ENCODE measurements at places on chromosomes 16 and 17.

- no peak for DNase-seq
Observed at GRCh38 chr17:1197781-1198490, 18.2 kb upstream of the ABR start.

DNA sequence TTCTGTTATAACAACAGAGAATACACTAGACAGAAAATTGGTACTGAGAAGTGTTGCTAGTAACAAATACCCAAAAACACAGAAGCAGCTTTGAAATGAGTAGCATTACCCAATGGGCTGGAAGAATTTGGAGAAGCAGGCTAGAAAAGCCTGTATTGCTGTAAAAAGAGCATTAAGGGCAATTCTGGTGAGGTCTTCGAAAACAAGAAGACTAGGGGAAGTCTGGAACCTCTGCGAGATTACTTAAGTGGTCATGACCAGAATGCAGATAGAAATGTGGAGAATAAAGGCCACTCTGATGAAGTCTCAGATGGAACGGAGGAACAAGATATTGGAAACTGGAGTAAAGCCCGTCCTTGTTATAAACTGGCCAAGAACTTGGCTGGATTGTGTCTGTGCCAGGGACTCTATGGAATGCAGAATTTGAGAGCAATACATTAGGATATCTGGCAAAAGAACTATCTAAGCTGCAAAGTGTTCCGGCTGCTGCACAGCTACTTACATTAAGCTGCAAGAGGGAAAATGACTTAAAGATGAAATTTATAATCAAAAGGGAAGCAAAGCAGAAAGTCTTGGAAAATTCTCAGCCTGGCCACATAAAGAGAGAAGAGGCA lies 44.9 kb upstream of the PEMT start:
- DNase-seq, result no peak

DNA sequence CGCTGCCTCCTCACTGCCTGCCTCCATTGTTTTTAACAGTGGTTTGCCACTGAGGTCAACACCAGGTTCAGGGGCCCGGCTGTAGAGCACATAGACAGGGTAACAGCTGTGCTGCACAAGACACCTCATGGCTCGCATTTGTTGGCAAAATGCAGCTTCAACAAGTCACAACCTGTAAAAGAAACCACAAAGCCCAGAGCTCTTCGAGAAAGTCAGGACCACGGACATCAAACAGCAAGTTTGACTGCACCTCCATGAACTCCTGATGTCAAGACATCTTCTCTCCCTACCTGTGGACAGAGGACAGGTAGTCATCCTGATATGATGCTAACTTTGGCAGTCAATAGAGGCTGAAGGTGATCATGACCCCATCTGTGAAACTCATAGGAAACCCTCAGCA lies 142.4 kb upstream of the SOX9 start:
- DNase-seq, result no peak

- no peak for DNase-seq
Observed at GRCh38 chr16:82137822-82138167, 32.2 kb downstream of the MPHOSPH6 start.

DNA sequence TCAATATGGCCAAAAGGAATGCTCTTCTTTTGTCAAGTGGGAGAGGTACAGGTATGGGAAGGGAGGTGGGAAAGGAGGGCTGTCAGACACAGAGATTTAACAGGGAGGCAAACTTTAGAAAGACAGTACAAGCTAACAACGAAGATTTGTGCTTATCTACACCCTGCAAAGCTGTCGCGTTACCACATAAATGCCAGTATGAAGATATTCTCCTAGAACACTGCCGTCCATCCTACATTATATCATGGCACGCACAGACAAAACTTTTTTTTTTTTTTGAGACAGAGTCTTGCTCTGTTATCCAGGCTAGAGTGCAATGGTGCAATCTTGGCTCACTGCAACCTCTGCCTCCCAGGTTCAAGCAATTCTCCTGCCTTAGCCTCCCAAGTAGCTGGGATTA lies 50.6 kb downstream of the STH start:
- no peak for DNase-seq

- DNase-seq, result no peak
Observed at GRCh38 chr16:12339686-12340085, 363.2 kb downstream of the SNX29 start.

DNA sequence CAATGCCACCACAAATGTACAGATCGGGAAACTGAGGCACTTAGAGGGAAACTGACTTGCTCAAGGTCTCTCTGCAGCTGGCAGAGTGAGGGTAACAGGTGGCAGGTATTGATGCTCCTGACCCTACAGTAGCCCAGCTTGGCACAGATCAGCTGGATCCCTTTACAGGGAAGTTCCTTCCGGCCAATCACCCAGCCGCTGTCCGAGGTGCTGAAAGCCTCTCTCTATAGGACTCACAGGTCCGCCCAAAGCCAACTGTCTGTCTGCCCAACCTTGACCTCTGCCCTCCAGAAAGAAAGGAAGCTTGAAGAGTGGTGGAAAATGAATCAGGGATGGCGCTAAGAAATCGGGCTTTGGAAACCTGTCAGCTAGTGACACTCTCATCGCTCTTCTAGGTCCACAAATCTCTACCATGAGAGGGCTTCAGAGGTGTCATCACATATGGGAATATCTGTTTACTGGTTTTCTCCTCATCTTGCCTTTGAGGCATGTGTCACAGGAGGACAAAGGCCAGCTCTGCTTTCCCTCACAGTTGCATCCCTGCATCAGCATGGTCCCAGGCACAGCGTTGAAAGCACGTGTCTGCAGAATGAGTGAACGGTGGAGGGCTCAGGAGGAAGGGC lies 246.2 kb downstream of the KATNIP start:
- peak; percentile 66 for DNase-seq

- no peak for DNase-seq
Observed at GRCh38 chr16:30082545-30083090, 6.8 kb downstream of the PPP4C start.

DNA sequence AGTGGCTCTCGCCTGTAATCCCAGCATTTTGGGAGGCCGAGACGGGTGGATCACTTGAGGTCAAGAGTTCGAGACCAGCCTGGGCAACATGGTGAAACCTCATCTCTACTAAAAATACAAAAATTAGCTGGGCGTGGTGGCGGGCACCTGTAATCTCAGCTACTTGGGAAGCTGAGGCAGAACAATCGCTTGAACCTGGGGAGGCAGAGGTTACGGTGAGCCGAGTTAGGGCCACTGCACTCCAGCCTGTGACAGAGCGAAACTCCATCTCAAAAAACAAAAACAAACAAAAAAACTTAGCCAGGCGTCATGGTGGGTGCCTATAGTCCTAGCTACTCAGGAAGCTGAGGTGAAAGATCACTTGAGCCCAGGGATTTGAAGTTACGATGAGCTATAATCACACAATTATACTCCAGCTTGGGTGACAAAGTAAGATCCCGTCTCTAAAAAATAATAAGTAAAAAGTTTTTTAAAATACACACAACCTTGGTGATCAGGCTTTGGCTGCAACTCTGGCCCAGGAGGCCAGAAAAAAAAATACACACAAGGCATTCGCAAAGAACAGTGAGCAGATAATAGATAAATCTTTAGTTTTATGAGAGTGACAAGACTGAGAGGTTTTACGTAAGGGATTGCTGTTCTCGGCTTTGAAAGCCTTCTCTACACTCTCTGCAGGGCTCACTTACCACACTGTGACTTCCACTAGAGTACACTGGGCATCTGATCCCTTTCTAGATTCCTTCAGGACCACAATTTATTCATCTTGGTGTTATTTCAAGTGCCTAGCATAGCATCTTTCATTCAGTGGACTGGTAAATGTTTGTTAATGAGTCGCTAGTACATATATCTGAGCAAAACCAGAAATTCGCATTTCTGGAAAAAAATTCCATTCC lies 5.9 kb downstream of the GSPT1 start:
- DNase-seq, result no peak

DNA sequence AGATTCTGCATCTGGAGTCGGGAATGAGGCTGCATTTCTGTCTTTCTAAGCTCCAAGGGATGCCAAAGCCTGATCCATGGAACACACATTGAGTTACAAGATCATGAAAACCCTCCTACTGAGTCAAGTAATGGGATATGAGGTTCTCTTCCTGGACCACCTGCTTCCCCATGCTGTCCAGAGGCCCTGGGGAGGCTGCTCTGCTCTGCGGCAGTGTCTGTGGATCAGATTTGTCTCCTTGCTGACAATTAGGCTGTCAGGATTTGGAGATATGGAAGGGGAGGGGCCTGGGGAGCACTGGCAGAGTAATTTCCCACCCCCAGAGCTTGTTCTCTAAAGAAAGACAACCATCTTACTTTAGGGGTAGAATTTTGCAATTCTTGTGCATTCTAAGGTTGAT lies 33.0 kb downstream of the C16orf95 start:
- no peak for DNase-seq

DNA sequence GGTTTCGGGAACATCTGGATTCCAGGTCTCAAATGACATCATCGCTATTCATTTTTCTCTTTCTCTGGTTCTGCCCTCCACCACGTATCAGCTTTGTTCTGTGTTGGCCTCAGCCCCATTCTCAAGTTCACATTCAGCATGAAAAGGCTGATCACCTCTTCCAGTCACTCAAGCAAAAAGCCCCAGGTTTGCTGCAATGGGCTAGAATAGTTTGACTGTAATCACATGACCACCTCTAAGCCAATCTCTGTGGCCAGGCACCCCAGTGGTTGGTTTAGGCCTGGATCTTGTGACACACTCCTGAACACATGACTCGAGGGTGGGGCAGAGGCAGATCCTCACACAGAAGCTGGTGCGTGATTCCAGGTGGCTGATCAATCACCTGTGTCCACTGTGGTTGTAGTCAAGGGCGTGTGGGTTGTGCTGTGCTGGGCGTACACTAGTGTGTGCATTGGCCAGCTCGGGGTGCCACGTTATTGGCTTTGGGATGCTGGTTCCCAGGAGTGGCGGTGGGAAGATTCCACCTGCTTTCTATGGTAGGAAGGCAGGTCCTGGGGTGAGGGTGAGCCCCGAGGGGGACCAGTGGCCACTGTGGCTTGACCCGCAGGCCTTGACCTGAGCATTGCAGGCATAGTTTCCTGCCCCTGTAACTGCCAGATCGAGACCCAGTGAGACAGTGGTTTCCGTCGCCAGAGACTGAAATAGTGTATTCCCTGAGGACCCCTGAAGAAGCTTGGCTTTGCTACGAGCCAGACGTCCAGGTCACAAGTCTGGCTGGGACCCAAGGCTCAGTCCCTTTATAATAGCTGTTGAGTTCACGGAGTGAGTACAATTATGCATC lies 12.0 kb downstream of the EEF2K start:
- DNase-seq, result no peak

- DNase-seq, result no peak
Observed at GRCh38 chr17:38451840-38452529, 23.7 kb downstream of the ARHGAP23 start.

DNA sequence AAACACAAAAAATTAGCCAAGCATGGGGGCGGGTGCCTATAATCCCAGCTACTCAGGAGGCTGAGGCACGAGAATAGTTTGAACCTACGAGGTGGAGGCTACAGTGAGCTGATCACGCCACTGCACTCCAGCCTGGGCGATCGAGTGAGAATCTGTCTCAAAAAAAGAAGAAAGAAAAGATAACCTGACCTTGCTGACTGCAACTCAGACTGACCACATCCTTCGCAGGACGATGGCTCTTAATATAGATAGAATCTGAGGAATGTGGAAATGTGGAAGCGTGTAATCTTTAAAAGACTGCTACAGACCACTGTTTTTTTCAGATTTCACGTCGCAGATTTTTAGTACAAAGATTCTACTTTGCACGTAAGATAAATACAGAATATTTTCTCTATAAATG lies 37.8 kb downstream of the KLHDC4 start:
- no peak for DNase-seq

DNA sequence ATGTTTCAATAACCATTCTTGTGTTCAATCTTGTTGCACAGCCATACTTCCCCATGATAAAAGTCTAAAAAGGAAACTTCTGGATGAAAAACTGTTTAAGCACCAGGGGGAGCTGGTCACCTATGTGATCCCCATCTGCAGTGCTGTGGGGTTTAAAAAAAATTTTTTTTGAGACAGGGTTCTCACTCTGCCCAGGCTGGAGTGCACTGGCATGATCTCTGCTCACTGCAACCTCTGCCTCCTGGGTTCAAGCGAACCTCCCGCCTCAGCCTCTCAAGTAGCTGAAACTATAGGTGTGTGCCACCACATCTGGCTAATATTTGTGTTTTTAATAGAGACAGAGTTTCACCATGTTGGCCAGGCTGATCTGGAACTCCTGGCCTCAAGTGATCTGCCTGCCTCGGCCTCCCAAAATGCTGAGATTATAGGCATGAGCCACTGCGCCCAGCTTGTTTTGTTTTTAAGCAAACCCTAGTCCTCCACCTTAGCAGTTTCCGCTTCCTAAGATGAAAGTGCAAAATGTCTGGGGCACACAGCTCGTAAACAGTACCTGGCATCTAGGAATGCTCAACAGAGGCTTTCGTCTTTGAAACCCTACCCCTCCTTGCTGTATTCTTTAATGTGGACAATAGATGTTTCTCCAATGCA lies 25.4 kb downstream of the DNAJA2 start:
- peak; percentile 35 for DNase-seq

DNA sequence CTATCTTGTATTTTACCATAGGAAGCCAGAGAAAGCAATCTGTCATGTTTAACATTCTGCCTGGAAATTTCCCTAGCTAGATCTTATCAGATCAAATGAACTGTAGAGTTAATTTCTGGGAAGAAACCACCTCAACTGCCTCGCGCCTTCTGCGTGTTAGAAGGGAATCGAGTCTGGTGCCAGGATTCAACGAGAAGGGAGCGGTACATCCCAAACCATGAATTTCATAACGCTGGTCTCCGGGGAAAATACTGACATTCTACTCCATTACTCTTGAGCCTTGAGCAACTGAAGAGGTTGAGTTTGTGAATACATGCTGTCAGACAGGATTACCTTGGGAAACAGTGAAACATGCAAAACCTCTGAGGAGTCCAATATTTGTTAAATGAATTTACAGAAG lies 35.2 kb downstream of the MPHOSPH6 start:
- DNase-seq, result no peak

GRCh38 chr17:50684612-50685333 lies 22.9 kb downstream of the ANKRD40 start:
- no peak for DNase-seq

GRCh38 chr17:80949451-80950421 lies 41.9 kb upstream of the CHMP6 start:
- DNase-seq, result no peak

DNA sequence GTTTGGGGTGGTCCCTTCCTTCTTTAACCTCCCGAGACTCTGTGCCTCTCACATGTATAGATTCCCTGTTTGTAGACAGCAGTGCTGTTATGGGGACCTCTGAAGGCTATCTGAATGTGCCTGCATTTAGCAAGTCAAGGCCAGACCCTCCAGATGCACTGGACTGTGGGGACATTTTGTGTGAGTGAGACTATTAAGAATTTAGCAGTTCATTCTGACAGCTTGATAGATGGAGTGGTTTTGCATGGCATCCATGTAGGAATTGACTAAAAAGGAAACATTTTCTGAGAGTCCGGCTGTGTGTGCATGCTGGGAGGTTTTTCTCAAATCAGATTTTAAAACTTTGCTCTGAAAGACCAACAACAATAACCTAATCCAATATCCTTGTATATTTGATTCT lies 226.3 kb downstream of the MSI2 start:
- DNase-seq, result no peak

DNA sequence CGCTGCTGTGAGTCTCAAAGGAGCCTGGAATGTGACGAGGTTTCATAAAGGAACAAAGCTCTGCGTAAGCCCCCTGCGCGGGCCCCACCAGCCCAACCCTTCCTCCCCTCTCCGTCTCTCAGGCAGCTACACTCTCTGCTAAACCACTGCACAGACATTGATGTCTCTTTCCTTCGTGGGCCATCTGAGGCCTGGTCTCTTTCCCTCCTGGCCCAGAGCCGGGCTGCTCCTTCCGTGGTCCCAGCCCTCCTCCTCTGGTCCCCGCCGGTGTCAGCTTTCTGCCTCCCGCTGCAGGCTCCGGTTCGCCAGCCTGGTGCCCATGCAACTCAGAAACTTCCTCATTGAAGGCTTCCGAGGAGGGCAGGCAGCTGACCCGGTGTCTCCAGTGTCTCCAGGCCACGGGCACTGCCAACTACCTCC lies 7.4 kb downstream of the SCARF1 start:
- DNase-seq, result no peak

All from neuronal stem cell (in vitro differentiated cells).